ENCODE measurements at places on chromosomes 5 and 9. TPM values are rescaled to one million over a fixed set of nuclear protein-coding genes. Genes with fewer than 3 reads are reported as not detected.

Gene PURA
- total RNA-seq = 12.2 TPM

GRCh38 chr5:84715091-84715490 is 330.4 kb upstream of the EDIL3 start:
- no peak for DNase-seq

GRCh38 chr5:107402434-107403227 is 268.1 kb downstream of the EFNA5 start:
- no peak for DNase-seq

Gene PCDHA9
- not detected for total RNA-seq

- no peak for DNase-seq
Measured at GRCh38 chr5:172981931-172982330, 1.6 kb upstream of the ATP6V0E1 start.

DNA sequence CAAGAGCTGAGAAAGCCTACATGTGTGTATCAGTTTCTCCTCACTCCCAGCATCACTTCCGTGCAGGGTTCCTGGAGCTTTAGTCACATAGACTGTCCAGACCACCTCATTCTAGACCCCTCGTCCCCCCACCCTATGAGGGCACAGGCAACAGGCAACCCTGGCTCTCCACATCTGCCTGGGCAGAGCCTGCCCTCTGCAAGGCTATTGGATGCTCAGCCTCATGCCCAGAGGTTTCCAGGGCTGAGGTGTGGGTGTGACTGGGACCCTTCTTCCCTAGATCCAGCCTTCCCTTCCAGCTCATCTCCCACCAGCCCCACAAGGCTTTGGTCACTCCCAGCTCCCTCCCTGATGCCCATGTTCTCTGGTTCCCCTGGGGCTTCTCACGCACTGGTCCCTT is 161.4 kb downstream of the PAX5 start:
- no peak for DNase-seq

- DNase-seq = no peak
Measured at GRCh38 chr9:8750639-8751051, 951.1 kb upstream of the DMAC1 start.

- no peak for DNase-seq
Measured at GRCh38 chr5:6436715-6437331, 11.8 kb upstream of the UBE2QL1 start.

GRCh38 chr5:117776977-117777376 is 1202.4 kb upstream of the SEMA6A start:
- no peak for DNase-seq

Gene MLANA
- total RNA-seq = not detected

Gene ITK
- 251 TPM for total RNA-seq

DNA sequence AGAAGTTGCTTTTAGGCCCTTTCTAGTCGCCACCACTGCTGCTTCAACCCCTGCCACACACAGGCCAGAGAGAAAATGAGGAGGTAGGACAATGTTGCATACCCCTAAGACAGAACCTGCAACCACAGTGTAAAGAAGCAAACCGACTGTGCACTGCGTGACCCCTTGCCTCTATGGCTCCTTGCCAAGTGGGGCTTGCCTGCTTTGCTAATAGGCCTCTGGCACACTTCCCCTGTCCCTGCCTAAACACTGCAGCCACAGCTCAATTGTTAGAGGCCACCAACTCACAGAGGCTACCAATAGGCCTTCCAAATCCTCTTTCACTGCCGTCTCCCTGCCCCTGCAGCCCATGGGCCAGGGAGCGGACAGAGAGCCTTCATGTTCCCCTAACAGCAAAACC is 280.1 kb downstream of the CDH10 start:
- no peak for DNase-seq

DNA sequence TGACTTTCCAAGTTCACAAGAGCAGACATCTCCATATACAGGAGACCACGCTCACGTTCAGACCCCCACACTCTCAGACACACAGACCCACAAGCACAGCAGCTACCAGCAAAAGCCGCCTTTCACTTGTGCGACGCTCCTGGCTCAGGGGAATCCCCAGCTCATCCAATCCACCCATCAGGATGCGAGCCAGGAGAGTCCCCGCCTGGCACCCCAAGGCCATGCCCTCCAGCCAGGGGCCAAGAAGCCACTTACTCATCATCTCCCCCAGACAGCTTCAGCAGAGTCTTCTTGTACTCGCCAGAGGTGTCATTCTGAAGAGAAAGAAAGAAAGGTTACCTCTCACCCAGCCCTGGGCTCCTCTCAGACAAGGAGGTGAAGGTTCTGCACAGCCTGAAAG is 29.7 kb downstream of the ANXA6 start:
- DNase-seq = no peak

- no peak for DNase-seq
Measured at GRCh38 chr5:147956842-147957223, 50.5 kb upstream of the C5orf46 start.

Gene PDE6A
- total RNA-seq = not detected

GRCh38 chr5:83639911-83640310 is 80.7 kb downstream of the HAPLN1 start:
- no peak for DNase-seq

Gene CLIC3
- total RNA-seq = not detected

GRCh38 chr5:134902071-134902801 is 2.7 kb upstream of the PCBD2 start:
- DNase-seq = no peak

Gene PTPN3
- 6.6 TPM for total RNA-seq

DNA sequence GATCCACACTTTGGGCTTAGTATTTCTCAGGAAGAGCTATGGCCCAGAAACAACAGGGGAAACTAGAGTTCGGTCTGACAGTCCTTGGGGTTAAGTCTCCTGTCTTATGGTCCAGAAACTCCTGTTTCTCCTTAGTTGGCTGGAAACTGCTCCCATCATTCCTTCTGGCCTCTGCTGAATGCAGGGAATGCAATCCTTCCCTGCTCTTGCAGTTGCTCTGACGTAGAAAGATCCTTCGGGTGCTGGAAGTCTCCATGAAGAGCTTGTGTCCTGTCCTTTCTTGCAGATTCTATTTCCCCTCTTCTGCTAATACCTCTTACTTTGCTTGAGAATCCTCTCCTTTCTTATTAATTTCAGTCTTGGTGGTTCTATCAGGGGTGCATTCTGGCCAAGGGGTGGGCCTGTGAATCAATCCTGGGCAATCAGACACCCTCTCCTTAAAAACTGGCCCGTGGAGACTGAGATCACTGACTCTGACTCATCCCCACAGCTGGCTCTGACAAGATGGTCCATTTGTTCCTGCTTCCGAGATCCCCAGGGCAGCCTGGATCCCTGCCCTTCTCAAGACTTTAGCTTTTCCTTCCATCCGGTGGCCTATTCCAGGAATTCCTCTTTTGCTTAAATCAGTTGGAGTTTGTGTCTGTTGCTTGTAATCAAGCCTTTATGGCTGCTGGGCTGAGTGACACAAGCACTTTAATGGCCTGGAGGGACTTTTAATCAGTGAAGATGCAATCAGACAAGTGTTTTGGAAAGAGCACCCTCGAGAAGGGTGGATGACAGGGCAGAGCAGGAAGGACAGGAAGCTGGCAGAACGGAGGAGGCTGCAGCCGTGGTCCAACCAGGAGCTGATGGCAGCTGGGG is 23.7 kb downstream of the PTGS1 start:
- DNase-seq = no peak

Gene LOX
- total RNA-seq = not detected

Gene WDR31
- total RNA-seq = 1.9 TPM

- DNase-seq = no peak
Measured at GRCh38 chr5:127002390-127002789, 28.0 kb downstream of the MARCHF3 start.

GRCh38 chr5:116785106-116785505 is 210.5 kb upstream of the SEMA6A start:
- no peak for DNase-seq

GRCh38 chr9:116895961-116896360 is 208.9 kb downstream of the TRIM32 start:
- DNase-seq = no peak

GRCh38 chr5:84453405-84453804 is 68.7 kb upstream of the EDIL3 start:
- DNase-seq = no peak

DNA sequence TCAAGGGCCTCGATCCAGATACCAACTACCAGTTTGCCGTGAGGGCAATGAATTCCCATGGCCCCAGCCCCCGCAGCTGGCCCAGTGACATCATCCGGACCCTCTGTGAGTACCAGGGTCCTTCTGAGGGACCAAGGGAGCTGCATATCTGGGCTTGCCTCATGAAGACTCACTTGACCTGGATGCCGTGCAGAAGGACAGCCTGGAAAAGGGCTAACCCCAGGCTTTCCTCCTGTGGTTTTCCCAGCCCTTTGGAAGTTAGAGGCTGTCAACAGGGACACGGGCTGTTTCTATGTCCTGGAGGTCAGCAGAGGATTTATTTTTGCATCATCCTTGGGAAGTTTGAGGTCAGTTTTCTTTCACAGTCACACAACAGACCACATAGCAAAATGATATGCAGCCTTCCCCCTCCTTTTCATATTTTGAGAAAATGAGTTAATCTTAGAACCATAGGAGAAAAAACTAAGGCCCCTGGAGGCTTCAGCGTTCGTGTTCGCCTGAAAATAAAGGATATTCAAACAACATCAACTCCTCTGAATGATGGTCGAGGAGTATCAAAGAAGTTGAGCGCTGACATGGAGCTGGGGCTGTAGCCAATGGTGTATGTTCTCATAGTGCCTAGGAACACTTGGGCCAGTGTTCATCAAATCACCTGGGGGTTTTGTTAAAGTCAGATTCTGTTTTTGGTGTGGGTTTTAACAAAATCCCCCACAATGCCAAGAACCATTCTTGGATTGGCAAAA is 112.2 kb downstream of the EGFLAM start:
- DNase-seq = no peak

DNA sequence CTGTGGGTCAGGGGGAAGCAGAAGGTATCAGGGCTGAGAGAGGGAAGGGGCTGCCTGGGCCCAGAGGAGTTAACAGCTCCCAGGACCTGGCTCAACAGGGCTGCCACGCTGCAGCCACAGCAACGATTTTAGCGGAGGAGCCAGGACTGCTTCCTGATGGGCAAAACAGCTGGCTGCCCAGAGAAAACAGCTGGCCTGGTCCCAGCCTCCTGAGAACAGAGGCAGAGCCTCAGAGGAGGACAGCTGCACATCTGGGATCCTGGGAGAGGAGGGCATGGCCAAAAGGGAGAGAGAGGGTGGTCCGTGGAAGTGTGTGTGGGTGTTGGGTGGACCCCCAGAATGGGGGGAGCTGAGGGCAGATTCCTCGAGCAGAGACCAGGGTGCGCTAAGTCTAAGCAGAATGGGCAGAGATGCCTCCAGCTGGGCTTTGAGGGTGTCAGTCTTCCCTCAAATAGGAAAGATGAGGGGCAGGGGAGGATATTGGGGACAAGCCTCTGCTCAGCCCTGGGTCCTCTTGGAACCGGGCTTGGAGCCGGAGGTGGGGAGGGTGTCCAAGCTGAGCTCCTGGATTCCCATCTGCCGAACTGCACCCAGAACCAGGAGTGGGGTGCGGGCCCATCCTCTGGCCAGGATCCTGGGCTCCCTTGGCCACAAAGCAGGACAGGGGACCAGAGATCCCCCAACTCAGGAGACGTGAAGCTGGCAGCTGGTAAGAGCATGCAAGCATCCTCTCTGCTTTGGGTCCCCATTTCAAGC is 9.1 kb upstream of the CERCAM start:
- DNase-seq = no peak

Gene PCDHGB5
- 0.56 TPM for total RNA-seq

DNA sequence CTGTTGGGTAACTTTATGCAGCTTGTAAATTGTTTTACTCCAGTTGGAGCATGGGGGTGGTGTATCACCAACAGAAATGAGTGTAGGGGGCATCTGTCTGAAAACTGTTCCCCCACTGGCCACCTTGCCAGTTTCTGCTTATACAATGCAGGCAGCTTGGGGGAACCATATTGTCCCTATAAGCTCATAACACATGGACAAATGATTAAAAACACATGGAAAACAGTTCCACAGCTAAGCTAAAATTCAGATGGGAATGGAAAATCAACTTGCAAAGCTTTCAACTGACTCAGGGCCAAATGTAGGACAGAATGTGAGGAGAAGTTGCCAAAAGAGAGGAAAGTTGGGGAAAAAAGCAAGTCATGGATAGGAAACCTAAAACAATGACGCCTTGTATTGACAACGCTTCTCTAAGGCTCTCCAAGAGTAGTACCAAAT is 7.9 kb upstream of the CER1 start:
- DNase-seq = no peak

Gene CNTNAP3
- not detected for total RNA-seq

- peak; percentile 25 for DNase-seq
Measured at GRCh38 chr9:124869466-124869985, 7.6 kb downstream of the ARPC5L start.

Data from activated T-helper 1 cell treated with anti-CD3 and anti-CD28 coated beads, Interleukin-12 subunit alpha, Interleukin-12 subunit beta, Interleukin-2, Interleukin-4 antibody, amounts not matched to agents 30 ng/mL and 10 ng/mL and 1 ng/mL, durations not matched to agents 14 hours and 24 hours and 36 hours (primary cell).